ENCODE measurements at places on chromosomes 6 and 20. TPM values are rescaled to one million over a fixed set of nuclear protein-coding genes. Genes with fewer than 3 reads are reported as not detected.

OR2H2 gene
- total RNA-seq = not detected

DNA sequence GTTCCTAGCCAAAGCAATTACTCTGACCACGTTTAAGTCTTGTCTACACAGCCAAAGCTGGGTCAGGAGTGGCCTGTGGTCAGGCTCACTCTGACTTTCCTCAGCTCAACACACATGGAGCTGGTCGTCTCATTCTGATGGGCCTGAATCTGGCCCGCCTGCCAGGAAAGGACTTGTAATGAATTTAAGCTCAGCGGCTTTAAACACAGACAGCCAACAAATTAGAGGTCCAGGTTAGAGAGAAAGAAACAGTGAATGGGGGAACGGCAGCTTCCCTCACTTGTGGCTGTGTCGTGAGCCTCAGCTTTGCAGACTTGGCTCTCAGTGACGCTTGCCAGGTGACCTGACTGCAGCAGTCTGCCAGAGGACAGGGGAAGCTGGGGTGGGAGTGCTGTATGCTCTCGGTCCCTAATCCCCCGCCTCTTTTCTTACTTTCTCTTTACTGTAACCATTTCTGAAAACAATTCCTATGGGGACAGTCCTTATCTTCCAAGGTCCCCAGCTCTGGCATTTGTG is 121.9 kb upstream of the AGPAT4 start:
- H3K27ac ChIP-seq = no peak overlapping the region
- no peaks in the 10 kb centered on the region for H3K4me1 ChIP-seq
- no peaks in the 10 kb centered on the region for H3K27me3 ChIP-seq
- no peaks in the 10 kb centered on the region for H3K36me3 ChIP-seq
- no peak for DNase-seq

DNA sequence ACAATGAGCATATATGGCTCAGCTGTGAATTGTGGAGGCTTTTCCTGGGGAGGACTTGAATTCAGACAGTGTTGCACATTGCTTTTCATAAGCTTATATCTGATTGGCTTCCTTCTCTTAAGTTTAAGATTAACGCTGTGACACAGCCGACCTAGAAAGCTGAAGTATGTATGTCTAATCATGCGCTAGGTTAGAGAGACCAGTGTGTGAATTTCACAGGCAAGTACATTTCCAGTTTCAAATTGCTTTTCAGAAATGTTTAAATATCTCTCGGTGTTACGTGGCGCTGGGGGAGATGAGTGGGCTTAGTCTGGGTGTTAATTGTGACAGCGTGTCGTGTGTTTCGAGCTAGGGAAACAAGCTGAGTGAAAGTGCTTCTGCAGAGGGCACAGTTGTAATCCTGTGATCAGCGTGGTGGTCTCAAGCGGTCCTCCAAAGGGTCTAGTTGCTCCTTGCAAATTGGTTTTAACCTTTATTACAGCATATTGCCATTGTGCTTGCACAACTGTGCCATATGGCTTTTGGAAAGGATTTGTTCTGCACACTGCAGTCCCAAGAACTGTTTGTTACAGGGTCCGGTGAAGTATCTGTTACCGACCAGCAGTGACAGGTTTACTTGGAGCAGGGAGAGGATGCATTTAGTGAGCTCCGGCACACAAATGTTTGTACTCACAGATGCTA is 166.6 kb downstream of the SASH1 start:
- peaks cover 44% of the 10 kb centered on the region for H3K27me3 ChIP-seq
- no peak overlapping the region for H3K27ac ChIP-seq
- no peaks in the 10 kb centered on the region for H3K4me1 ChIP-seq
- DNase-seq = no peak

- H3K27me3 ChIP-seq = no peaks in the 10 kb centered on the region
- no peak for DNase-seq
- peaks cover 29% of the 10 kb centered on the region for H3K4me1 ChIP-seq
- peak overlapping the region; percentile 95 for H3K4me3 ChIP-seq
These were observed 431 bp downstream of the LOC128125822 start for GRCh38 chr6:63572747-63573075.

MRPL14 gene
- 58.5 TPM for total RNA-seq

- H3K27ac ChIP-seq = no peak overlapping the region
- H3K36me3 ChIP-seq = no peaks in the 10 kb centered on the region
- H3K4me1 ChIP-seq = no peaks in the 10 kb centered on the region
These were observed 245.2 kb downstream of the SLC24A3 start for GRCh38 chr20:19457611-19458010.

- peaks cover 3% of the 10 kb centered on the region for H3K4me1 ChIP-seq
- no peak overlapping the region for H3K27ac ChIP-seq
- no peak overlapping the region for H3K4me3 ChIP-seq
- peaks cover 5% of the 10 kb centered on the region for H3K36me3 ChIP-seq
- DNase-seq = no peak
These were observed 18.6 kb downstream of the PRKN start for GRCh38 chr6:162708971-162709370.

- H3K27ac ChIP-seq = no peak overlapping the region
- peaks cover 36% of the 10 kb centered on the region for H3K27me3 ChIP-seq
- H3K36me3 ChIP-seq = no peaks in the 10 kb centered on the region
- DNase-seq = no peak
- no peak overlapping the region for H3K4me3 ChIP-seq
- H3K4me1 ChIP-seq = no peaks in the 10 kb centered on the region
These were observed 116.8 kb upstream of the SASH1 start for GRCh38 chr6:148225871-148226270.

CFB gene
- total RNA-seq = 0.82 TPM

DNA sequence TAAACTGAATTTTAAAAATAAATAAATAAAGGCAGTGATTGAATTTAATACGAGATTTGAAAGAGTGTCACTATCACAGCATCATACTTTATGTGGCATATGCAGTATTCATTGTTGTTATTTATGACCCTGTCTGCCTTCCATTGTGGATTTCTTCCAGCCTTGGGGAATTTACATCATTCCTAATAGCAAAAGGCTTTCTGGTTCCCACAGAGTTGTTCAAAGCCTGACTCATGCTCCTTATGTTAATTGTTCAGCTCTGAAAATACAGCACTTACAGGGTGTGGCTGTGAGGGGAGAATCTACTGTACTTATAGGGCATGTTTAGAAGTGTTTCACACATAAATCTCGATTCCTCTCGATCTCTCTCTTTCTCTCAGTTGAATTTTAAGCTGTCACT is 54.4 kb downstream of the JAG1 start:
- no peak for DNase-seq
- H3K4me3 ChIP-seq = no peak overlapping the region
- H3K4me1 ChIP-seq = no peaks in the 10 kb centered on the region
- no peak overlapping the region for H3K27ac ChIP-seq
- H3K36me3 ChIP-seq = peaks cover 39% of the 10 kb centered on the region

MUCL3 gene
- total RNA-seq = not detected

DNA sequence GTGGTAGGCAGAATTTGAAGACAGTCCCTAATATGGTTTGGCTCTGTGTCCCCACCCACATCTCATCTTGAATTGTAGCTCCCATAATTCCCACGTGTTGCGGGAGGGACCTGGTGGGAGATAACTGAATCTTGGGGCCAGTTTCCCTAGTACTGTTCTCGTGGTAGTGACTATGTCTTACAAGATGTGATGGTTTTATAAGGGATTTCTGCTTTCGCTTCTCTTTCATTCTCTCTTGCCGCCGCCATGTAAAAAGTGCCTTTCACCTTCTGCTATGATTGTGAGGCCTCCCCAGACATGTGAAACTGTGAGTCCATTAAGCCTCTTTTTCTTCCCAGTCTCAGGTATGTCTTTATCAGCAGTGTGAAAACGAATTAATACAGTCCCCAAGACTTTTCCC is 103.4 kb downstream of the PDE10A start:
- no peaks in the 10 kb centered on the region for H3K4me1 ChIP-seq
- H3K4me3 ChIP-seq = no peak overlapping the region
- peaks cover 3% of the 10 kb centered on the region for H3K27me3 ChIP-seq
- no peak for DNase-seq
- H3K27ac ChIP-seq = no peak overlapping the region
- H3K36me3 ChIP-seq = no peaks in the 10 kb centered on the region

WFDC5 gene
- total RNA-seq = not detected

DNA sequence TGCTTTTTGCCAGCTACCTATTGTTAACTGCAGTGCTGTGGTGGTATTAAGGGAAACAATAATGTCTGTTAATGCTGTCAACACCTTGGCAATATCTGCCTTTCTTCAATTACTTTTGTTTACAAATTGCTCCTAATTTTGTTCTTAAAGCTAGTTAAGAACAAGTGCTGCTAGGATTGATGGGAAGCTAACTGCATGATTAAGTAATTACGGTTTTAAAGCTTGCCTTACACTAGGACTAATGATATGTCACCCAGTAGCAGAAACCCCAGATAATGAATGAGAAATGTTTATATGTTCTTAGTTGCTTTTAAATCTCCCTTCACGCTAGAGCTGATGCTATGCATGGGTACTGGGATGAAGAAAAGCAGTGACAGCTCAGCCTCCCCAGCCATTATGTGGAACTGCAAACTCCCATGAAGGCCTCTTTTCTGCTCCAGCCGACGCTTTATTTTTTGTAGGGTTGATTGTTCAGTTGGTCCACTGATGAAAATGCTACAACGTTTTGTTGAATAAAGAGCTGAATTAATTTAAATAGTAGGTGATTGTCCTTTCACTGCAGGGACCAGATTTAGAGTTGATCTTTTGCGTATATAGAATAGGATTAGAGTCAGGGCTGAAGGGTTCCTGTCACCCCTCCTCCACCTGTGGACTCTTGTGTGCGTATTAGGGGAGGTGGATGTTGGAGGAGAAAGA is 610.5 kb downstream of the TFAP2B start:
- no peak overlapping the region for H3K27ac ChIP-seq
- no peak overlapping the region for H3K4me3 ChIP-seq
- H3K27me3 ChIP-seq = no peaks in the 10 kb centered on the region
- H3K36me3 ChIP-seq = no peaks in the 10 kb centered on the region
- no peak for DNase-seq

FGD2 gene
- 1.7 TPM for total RNA-seq

- H3K27ac ChIP-seq = no peak overlapping the region
- H3K4me1 ChIP-seq = peaks cover 9% of the 10 kb centered on the region
- H3K4me3 ChIP-seq = no peak overlapping the region
- peaks cover 11% of the 10 kb centered on the region for H3K27me3 ChIP-seq
- DNase-seq = no peak
These were observed 2.5 kb upstream of the BPIFA1 start for GRCh38 chr20:33233129-33233774.
